ENCODE measurements at places on chromosomes 4 and X. TPM values are rescaled to one million over a fixed set of nuclear protein-coding genes. Genes with fewer than 3 reads are reported as not detected.

- DNase-seq, result no peak
Measured at GRCh38 chr4:120055795-120056194, 10.9 kb downstream of the MAD2L1 start.

GRCh38 chr4:10115271-10115796 is 1.3 kb downstream of the WDR1 start:
- DNase-seq, result no peak

- DNase-seq, result no peak
Measured at GRCh38 chrX:153772316-153773217, 8.3 kb upstream of the SRPK3 start.

The NSG1 gene
- not detected for total RNA-seq

The CLGN gene
- total RNA-seq, result 0.11 TPM

GRCh38 chr4:89249313-89249712 is 58.3 kb downstream of the GPRIN3 start:
- no peak for DNase-seq

The SLC35A2 gene
- 21.9 TPM for total RNA-seq
